Kidney (tissue), 22 donors: ENCODE measurements at places on chromosomes 1 and 21.

DNA sequence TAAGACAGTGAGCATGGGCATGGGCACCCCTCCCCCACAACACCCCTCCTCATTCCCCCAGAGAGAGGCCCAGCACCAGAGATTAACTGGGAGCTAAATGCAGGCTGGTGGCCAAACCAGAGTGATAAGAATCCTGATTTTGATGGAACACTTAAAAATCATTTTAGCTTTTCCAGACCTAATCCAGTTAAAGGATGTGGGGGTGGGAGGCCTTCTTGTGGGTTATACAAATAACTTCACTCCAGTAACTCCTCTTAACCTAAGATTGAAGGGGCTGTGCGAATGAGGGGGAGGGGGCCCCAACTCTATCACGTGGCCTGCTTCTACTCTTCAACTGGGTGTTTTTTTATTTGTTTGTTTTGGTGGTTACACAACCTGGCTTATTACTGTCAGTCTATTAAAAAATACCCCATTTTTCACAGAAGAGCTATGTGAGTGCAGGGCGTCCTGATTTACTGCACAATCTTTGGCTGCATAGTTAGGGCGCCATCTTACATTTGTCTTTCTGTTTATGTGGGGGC lies 398.1 kb upstream of the LYPLAL1 start:
- DNase-seq: peak; percentile 77

DNA sequence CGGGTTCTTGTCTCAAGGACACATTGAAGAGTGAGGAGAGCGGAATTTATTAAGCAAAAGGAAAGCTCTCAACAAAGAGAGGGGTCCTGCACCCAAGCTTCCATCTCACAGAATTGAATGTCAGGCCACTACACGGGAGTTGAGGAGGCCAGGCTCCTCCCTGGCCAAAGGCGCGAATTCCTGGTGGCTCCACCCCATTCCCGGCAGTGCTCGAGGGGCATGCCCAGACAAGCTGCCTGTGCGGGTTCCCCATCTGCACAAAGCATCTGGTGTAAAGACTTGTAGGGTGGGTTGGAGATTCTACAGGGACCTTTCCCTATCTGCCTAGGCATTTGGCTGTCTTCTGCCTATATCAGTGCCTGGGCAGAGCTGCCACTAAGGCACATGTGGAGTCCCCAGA lies 648.5 kb upstream of the PKN2 start:
- DNase-seq: no peak

GRCh38 chr1:11045428-11046269 lies 1.4 kb downstream of the MASP2 start:
- DNase-seq: peak; percentile 66

GRCh38 chr1:27365372-27366112 lies 1.2 kb downstream of the MAP3K6 start:
- peak; percentile 95 for DNase-seq

DNA sequence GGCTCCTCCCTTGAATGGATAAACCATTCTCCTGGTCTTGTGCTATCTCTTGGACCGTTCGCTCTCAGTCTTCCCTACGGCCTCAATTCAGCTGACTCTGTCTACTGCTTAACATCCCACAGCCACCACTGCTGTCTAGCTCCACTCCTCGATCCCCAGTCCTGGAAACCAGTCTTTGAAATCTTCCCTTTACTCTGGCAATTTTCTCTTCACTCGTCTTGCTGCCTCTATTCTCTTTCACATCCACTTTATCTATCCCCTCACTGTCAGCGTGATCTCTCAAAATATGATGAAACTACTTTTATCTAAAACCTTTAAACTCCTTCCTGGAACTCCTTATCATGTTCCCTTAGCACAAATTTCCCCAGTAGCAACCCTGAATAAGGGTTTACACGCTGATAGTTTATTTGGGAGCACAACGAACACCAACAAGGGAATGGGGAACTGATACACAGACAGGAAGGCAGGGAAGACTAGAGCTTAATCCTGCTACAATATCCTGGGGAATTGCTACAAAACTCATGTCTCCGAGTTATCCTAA lies 131.6 kb upstream of the SAMSN1 start:
- no peak for DNase-seq

DNA sequence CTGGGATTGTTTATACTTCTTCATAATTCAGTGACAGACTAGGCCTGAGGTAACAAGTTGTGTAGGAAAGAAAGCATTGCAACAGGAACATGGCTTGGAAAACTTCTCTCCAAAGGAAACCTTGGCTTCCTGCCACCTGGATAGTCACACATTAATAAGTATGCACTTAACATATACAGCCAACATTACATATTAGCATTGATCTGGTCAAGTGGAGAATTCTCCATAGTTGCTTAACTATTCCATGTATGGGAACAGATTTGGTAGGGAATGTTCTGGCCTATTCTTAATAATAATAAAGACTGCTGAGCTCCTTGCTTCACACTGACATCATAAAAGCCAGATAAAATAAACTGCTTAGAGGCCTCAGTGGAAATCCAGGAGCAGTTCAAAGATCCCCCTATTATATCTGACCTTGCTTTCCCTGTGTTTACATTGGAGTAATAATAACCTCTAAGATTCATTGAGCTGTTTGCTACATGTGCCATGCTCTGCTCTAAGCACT lies 27.2 kb upstream of the NFIA start:
- DNase-seq: no peak

- peak; percentile 33 for DNase-seq
Observed at GRCh38 chr1:228021355-228022030, 14.7 kb downstream of the WNT3A start.

DNA sequence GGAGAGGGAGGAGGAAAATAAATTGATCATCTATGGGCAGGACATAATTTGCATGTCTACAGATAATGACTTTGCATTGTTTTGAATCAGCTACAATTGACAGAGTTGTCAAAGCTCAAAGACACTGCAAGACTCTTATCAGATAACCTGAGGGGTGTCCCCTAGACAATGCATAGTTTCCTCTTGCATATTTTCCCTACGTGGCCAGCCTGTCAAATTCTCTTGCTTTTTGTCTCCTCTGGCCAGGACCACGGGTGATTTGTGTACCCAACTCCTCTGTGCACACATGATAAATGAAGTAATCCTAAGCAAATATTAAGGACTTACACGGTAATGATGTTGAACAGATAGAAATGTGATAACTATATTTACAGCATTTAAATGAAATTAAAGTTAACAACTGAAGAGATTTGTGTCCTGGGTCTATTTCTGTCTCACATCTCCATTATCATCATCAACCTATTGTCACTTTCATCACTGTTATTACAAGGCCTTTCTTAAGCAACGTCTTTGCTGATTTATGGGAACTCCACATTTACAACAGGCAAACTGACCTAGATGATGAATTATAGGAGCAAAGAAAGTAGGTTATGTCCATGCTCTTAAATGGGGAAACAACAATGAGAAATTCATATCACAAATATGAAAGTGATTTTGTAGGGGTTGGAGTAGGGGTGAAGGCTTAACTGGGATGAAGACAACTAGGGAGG lies 18.8 kb downstream of the BATF3 start:
- DNase-seq: no peak

DNA sequence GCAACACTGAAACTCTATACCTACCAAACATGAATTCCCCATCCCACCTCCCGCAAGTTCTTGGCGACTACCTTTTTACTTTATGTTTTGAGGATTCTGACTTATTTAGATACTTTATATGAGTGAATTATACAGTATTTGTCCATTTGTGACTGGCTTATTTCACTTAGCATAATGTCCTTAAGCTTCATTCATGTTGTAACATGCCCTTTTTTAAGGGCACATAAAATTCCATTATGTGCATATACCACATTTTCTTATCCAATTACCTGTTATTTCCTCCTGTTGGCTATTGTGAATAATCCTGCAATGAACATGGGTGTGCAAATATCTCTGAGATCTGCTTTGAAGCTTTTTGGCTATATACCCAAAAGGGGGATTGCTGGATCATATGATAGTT lies 22.0 kb upstream of the CHIT1 start:
- DNase-seq: no peak

GRCh38 chr1:1032424-1032823 lies 12.5 kb downstream of the AGRN start:
- peak; percentile 64 for DNase-seq

DNA sequence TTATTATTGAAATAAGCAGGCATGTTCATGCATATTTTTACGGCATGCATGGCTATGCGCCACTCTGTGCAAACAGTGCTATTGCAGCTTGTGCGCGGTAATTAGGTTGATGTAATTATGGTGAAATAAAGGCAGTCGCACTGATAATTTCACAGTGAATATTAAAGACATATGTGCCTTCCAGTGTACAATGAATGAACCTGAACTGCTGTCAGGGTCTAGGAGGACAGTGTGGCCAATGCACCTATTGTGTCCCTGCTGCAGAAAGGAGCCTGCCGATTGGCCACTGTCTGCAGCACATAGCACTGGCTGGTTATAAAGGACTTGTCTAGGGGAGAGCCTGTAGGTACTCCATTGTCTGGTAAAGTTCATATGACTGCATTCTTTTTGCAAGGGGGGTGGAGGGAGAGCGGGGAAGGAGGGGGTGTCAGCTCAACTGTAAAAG lies 340.4 kb downstream of the USP25 start:
- DNase-seq: peak; percentile 23

- no peak for DNase-seq
Observed at GRCh38 chr1:51833700-51834099, 44.8 kb downstream of the NRDC start.

DNA sequence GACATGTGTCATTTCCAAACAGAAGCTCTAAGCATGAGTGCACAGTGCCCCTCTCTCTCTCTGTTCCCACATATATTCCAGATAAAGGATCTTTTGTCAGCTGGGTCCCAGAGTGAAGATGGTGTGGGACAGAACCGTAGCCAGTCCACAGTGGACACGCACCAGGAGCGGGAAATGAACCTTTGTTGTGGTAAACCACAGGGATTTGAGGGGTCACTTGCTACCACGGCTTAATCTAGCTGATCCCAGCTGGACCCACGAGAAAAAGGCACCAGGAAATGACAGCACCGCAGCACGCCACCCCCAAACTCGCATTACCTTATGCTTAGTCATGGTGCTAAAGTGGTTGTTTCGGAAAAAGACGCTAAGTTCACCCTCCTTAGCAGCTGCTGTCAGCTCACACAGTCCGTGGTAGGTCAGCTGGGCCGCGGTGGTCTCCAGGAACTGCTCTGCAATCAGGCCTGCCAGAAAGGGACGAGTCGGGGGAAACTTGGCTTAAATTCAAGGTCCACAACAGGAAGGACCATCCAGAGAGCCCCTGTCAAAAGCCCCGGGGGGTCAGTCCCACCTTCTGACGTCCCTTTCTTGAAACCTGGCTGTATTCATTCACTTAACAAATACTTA lies 7.5 kb downstream of the MINDY1 start:
- no peak for DNase-seq

DNA sequence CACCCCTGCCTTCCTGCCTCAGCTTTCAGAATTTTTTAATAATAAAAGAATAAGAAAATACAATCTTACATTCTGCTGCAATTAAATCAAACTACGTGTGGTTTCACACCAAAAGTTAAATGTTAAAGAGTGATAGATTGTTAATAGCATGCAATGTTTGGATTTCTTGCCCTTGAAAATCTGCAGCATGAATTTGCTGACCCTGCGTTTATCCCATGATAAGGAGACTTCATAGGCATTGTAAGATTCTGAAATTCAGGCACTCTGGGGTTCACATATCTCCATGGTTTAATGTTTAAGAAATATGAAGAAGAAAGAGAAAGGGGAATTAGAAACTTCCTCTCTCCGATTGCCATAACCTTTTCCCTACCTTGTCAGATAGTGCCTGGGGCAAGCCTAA lies 1616.2 kb upstream of the B3GALT2 start:
- no peak for DNase-seq

DNA sequence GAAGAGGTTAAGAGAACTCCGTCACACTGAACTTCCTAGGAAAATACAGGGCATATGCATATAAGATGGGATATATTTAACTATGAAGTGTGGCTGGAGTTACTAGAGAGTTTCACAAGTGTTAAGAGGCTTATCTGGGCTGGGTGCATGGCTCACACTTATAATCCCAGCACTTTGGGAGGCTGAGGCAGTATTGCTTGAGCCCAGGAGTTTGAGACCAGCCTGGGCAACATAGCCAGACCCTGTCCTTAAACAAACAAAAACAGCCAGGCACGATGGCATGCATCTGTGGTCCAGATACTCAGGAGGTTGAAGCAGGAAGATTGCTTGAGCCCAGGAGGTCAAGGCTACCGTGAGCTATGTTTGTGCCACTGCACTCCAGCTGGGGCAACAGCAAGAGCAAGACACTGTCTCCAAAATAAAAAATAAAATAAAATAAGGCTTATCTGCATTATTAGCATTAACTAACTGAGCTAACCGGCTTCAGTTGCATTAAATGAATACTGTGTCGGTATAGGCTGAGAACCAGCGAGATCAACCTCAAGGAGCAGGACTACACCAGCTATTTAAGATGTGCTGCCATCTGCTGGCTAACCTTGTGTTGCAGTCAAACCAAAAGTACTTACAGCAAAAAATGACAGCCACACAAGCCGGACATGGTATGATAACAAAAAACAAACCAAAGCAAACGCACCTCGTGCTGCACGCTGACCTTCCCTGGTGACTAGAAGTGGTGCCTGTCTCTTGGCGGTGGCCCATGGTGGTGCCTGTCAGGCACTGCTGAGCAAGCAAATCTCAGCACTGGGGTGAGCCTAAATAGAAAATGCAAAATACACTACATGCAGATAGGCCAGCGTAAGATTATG lies 19.7 kb upstream of the RBBP5 start:
- peak; percentile 93 for DNase-seq

DNA sequence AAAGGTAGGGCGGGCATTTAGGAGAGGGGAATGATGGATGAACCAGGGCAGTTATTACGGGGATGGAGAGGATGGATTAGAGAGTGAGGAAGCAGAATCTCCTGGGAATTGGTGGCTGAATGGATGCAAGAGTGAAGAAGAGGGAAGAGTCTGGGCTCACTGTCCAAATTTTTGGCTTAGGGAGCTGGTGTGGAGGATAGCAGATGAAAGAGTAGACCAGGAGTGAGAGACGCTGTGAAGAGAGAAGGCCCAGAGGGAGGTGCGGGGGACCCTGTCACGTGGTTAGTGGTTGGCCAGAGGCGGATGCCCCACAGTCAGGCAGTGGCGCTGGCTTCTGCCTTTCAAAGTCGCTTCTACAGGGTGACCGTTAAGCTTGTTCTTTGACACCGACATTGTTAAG lies 78.4 kb downstream of the PEX14 start:
- DNase-seq: peak; percentile 45

DNA sequence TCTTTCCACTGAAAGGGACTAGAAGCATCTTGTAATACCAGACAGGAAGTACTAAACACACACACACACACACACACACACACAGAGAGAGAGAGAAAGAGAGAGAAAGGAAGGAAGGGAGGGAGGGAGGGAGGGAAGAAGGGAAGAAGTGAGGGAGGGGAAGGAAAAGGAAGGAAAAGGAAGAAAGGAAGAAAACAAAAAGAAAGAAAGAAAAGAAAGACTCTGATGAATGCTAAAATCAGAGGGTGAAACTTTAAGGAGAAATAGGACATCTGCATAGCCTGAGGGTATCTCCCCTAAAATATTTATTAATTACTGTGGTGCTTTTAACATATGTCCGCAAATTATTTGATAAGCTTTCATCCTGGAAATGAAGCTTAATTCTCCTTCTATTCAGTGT lies 10.6 kb downstream of the TRIT1 start:
- no peak for DNase-seq
